Left colon (tissue), 2 donors: ENCODE measurements at places on chromosomes 12 and 14.

DNA sequence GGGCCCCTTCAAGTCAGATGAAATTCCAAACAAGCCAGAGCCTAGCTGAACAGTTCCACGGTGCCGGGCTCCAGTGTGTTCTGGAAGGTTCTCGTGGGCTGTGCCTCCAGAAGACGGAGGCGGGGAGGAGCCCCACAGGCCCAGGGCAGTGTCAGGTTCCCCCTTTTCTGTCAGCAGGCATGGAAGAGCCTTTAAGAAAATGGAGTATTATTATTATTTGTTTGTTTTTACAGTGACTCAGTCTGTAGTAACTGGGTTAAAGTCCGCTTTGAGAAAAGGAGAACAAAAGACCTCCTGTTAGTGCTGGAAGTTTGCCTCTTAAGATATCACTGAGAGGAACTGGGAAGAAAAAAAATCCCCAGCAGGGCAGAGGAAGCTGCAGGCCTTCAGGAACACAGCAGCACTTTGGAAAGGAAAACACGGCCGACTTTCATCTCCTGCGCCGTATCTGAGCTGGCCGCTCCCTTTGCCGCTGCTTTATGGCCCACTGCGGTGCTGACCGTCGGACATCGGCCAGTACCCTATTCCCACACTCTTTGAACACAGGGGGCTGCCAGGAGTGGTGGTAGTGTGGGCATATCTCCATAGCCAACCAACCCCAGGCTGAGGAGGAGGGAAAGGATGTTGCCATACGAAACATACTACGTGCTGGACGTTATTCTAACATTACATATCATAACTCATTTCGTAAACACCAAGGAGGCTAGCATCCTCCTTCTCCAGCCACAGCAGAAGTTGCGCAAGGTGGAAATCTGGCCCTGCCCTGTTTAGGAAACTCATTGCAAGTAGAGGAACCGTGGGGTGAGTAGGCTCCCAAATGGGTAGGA lies 194.0 kb downstream of the ZFP36L1 start:
- DNase-seq: peak; percentile 78

DNA sequence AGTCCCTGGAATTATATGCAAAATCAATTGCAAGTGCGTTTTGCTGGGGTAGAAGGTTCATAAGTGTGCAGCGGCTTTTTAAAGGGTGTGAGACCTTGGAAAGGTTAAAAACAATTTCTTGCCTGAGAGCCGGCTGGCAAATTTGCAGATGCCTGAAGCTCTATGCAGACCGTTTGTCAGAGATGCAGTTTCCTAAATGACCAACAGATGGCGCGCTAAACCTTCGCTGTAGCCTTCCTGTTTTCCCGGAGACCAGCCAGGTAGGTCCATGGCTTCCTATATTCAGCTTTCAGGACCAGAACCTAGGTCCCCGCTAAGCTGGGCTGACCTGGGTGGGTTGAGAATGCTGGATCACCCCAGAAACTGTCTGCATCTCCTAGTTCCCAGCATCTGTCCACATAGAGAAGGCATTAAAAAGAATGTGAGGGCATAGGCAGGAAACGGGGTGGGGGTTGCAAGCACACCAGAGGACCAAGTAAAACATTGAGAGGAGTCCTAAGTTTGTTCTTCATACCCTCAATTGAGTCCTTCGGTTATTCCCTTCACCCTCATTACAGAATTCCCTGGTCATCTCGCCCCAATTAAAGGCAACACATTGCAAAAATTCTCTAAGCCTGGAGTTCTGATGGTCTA lies 5.7 kb upstream of the NOS1 start:
- peak; percentile 37 for DNase-seq

GRCh38 chr14:105469456-105470349 lies 4.9 kb upstream of the CRIP2 start:
- no peak for DNase-seq

GRCh38 chr12:25052914-25053211 lies 104.0 kb upstream of the BCAT1 start:
- no peak for DNase-seq

- no peak for DNase-seq
Observed at GRCh38 chr14:61950340-61950739, 188.1 kb downstream of the SNAPC1 start.

GRCh38 chr14:81859046-81859445 lies 325.4 kb upstream of the SEL1L start:
- DNase-seq: no peak

GRCh38 chr12:54337854-54338650 lies 13.1 kb downstream of the COPZ1 start:
- DNase-seq: no peak
